Esophagus muscularis mucosa (tissue), 4 donors: ENCODE measurements at places on chromosomes 13 and 19. TPM values are rescaled to one million over a fixed set of nuclear protein-coding genes. Genes with fewer than 3 reads are reported as not detected.

DNA sequence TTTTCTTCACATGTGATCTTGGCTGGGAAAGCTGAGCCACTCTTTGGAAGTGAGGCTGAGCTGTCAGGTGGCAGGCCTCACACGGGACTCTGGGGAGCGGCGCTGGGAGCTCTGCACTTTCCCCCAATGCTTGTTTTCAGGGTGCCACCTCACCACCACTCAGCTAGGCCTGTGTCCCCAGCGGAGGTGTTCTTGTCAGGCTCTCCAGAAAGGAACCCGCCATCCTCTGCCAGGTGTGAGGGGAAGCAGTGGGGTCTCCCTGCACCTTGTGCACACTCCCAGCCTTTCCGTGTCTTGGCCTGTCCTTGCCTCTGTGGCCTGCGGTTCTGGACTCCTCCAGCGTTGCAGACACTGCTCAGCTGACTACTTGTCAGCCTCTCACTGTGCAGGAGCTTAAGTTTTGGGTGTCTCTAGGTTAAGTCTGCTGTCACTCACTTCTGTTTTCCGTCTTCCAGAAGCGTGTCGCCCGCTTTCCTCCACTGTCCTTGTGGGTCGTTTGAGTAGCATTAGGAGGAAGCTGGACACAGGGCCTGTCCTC lies 51.9 kb downstream of the GGACT start:
- DNase-seq, result no peak

DNA sequence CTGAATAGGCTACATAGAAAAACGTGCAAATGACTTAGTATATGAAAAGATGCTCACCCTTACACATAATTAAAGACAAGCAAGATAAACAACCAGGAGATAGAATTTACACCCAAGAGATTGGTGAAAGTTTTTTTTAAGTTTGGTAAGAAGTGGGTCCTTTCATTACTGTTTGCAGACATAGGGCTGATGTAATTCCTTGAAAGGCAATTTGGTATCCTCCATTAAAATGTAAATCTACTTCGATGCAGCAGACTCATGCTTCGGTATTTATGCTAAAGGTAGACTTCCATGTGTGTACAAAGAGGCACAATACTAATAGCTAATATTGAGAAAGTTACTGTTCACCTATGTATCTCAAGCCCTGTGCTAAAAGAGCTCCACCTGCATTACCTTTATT lies 33.5 kb downstream of the CNMD start:
- no peak for DNase-seq

- DNase-seq, result no peak
These were observed 33.9 kb downstream of the USP12 start for GRCh38 chr13:27137759-27138158.

The CLEC17A gene
- not detected for total RNA-seq

The SPRED3 gene
- total RNA-seq, result 0.83 TPM

DNA sequence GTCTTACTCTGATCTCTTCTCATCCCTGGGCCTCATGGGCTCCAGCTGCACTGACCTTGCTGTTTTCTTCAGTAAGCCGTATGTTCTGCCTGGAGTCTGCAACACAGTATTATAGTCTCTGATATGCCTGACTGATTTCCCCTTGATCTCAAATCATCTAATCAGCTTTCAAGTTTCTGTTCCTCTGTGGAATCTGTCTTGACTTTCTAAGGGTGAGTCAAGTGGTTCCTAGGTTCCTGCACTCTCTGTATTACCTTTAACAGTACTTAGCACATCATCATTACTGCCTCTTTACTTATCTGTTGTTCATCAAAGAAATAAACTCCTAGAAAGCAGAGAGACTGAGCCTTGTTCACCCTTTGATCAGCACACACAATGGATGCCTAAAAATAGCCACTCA lies 350.7 kb downstream of the LMO7 start:
- DNase-seq, result no peak

The TGFBR3L gene
- total RNA-seq, result 5.4 TPM

DNA sequence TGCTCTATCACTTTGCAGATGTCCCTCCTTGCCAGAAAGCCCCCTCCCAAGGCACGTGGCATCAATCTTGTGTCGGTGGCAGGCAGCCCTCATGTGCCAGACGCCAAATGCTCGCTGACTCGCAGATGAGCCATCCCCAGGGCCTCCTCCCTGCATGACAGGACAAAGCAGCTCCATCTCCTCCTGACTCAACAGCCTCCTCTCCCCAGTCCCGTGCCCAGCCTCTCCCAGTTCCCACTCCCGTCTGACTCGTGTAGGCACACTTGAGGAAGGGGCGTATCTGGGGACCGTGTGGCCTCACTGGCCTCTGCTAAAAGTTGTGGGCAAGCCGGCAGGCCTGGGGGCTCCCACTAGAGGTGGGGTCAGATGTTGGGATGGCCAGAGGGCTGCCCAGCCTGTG lies 133.6 kb downstream of the STK24 start:
- no peak for DNase-seq

DNA sequence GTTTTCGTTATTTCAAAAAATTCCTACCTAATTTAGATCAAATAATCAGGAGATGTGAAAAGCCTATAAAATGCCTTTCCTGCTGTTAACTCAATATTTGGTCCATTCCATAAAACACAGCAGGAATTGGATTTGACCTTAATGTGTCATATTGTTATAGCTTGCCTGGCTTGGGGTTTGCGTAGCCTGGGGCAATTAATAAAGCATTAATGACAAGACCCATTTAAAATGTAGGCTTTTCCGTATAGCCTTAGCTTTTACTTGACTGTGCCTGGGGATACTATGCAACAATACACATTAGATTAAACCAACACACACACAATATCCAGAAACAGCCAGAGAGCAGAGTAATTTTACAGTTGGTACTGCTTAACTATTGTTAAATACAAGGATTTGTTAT lies 117.2 kb upstream of the MAB21L1 start:
- no peak for DNase-seq

- DNase-seq, result no peak
These were observed 1339.1 kb downstream of the OLFM4 start for GRCh38 chr13:54367639-54368271.

DNA sequence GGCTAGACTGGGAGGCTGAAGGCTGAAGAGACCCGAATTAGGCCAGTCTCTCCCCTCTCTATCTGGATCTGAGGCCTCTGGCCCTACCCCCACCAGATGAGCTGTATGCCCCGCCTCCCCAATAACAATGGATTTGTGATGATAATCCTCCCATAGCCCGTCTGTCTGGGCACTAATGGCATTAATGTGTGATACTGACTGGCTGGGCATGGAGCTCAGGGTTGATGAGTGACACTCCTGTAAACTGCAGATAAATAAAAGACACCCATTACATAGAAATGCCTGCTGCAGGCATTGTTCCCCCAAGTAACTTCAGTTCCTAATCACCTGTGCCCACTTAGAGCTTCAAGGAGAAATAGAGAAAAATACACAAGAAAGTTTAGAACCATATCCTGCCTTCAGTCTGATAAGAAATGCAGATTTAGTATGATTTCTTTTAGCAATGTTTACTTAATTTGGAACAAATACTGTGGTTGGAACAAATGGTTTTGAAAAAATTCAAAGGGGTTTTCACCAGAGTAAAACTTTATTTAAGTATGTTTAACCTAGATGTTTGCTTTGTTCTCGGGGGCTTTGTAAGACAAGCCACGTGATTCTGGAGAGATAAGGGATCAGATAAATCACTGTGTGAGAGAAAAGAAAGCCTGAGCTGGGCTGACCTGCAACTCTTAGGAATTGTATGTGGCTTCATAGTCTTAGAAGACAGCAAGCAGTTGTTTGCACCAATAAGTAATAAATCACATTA lies 60.3 kb downstream of the TNFRSF19 start:
- no peak for DNase-seq

DNA sequence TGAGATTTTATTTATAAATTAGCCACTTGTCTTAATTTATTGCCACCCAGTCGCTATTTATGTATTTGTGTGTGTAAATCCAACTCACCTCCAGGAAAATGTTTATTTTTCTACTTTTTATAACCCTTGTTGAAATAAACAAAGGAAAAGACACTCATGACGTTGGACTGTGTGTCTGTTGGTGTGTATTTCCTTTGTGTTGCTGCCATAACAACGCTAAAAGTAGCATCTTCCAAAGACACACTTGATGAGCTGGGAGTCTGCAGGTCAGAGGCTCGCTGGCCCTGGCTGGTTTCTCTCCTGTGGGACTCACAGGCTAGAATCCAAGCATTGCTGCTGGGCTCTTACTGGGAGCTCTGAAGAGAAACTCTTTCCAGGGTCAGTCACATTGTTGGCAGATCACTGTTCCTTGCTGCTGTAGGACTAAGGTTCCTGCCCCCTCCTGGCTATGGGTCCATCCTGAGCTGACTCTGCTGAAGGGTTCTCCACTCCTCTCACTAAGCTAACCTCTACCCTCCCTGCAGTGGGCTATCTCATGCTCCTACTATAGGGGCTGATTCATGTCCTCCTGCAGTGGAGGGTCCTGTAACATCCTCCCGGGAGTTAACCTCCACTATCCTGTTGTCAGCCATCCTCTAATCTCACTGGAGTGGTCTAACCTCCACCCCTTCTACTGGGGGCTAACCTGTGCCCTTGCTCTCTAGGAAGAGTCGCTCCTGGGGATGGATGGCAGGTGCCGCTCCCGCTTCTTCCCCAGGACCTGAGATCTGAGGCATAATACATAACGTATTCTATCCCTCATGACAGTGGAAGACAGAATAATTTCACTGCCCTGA lies 2.1 kb downstream of the IFNL2 start:
- DNase-seq, result no peak

DNA sequence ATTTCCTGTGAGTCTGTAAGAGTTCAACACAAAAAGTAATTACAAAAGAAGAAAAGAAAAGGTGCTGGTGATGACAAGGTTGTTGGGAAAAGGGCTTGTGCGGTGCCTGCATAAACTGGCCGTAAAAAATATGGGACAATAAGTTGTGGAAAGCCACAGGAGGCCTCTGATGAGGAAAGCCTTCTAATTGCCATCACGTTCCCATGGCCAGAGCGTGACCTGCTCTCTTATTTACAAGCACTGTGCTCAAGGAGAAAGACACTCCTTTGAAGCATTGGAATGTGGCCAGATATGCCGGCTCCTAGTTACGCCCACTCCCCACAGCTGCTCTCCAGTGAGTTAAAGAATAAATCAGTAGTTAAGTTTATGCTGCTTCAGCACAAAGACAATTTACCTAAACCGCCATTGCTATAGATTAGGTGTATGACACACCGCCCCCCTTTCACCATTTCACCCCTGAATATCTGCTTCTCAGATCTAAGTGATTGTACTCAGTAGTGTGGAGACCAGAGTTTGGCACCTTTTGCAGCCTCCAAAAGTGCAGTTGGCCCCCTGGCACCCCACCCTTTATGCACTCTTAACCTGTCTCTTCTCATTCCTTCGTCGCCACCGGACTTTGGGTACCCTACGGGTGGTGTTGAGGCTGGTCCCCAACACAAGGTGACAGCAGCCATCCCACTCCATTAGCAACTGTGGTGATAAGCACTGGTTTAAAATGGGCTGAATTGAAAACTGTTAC lies 8.1 kb upstream of the PGLYRP1 start:
- peak; percentile 82 for DNase-seq

The SOX1 gene
- total RNA-seq, result not detected

GRCh38 chr13:91539286-91540157 lies 141.1 kb downstream of the GPC5 start:
- no peak for DNase-seq

DNA sequence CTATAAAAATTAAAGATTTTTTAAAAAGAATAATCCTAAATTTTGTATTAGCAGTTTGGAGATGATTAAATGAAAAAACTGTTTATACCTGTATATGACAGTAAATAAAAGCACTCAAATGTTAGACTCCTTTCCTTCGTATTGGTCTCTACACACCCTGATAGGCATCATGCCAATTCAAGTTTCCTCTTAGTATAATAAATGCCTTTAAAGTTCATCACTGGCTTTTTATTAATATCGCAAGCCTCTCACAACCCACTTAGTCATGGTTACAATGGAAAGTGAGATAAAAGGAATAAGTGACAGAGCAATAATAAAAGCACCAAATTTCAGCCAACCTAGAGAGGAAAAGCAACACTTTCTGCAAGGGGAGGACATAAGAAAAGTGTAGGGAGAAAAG lies 102.2 kb downstream of the PIBF1 start:
- no peak for DNase-seq

- DNase-seq, result peak; percentile 91
These were observed 82.3 kb upstream of the PDCD5 start for GRCh38 chr19:32498648-32499200.

DNA sequence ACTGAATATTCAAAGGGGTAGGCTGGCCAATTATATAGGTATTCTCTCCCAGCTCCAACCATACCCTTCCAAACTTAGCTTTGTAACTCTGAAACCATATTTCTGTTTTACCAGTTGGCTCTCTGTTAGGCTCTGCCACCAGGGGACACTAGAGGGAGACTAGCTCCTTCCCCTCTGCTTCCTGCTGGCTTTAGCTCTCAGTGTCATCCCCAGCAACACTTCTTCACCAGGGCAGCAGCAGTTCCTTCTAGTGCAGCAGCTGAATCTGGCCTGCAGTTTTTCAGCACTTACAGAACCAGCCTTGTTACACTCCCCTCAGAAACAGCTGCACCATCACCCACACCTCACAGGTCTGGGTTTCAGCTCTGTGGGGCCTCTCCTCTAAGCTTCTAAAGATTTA lies 51.0 kb upstream of the DOCK9 start:
- DNase-seq, result peak; percentile 82

DNA sequence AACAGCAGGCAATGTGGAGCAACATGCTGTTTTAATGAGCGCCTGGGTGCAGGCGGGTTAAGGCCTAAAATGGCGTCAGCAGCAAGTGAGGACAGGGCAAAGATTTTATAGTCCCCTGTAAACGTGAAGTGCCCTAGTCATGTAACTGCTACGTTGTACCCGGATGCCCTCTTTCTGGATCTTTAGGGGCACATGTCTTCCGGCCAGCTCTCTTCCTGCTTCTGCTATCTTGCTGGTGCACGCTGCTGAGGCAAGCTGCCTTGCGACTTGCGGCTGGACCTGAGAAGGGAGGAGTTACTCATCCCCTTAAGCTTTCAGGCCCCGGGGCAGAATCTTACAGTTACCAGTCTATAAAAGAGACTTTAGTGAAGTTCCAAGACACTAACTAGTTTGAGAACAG lies 303.6 kb upstream of the DACH1 start:
- no peak for DNase-seq

DNA sequence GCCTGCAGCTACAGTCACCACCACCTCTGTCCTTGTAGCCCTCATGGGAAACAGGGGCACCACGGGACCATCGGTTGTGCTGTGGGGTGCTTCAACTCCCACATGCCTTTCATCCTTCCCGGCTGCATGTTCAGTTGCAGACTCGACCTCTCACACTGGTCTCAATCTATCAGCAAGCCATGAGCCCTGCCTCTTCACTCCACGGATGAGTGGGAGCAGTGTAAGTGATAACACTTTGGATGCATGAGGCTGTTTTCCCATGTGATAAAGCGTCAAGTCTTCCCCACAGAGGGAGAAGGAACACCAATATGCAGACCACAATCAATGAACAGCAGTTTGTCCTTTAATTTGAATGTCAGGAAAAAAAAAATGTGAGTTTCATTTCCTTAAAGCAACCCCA lies 12.2 kb downstream of the SERP2 start:
- no peak for DNase-seq
